ENCODE measurements at places on chromosomes 4 and X.

DNA sequence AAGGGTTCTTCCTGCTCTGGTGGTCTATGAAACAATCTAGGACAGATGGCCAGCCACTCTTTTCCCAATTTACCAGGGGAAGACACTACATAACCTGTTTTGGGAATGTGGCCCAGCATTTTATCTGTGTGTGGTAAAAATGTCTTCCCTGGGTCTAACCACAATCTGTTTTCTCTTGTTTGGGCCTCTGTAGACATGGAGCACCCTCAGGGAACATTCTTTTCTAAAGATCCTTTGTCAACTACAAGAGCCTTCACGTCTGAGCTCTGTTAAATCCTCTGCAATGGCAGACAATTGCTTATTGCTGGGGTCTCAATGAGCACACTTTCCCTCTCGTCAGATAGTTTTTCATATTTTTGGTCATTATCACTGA is 35.5 kb downstream of the PLAC1 start:
- no peak for DNase-seq

- no peak for DNase-seq
Observed at GRCh38 chr4:121827853-121828252, 4.2 kb upstream of the CCNA2 start.

DNA sequence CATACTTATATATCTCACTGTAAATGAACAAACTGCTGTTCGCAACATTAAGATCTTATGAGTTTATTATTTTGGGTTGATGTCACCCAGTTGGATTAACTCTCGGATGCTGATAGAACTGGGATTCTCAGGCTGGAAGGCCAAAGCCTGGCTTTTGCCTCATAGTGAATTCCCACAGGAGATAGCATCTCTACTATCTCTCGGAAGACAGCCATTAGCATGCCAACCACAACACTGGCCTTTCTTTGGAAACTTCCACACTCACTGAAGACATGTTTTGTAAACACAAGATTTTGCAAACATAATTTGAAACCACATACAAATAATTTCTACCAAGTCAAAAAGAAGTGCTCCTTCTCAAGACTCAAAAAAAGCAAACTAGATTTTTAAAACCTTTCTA is 4.5 kb upstream of the ATP6AP2 start:
- no peak for DNase-seq

- no peak for DNase-seq
Observed at GRCh38 chr4:40000711-40001110, 23.0 kb upstream of the PDS5A start.

GRCh38 chr4:188869581-188869980 is 730.3 kb downstream of the TRIML1 start:
- no peak for DNase-seq
